ENCODE measurements at places on chromosomes 6 and 20.
A peak's percentile ranks its signal among the peaks of the same experiment; 100 is the strongest.

- peak; percentile 72 for DNase-seq
Observed at GRCh38 chr20:38221119-38221589, 39.4 kb downstream of the KIAA1755 start.

DNA sequence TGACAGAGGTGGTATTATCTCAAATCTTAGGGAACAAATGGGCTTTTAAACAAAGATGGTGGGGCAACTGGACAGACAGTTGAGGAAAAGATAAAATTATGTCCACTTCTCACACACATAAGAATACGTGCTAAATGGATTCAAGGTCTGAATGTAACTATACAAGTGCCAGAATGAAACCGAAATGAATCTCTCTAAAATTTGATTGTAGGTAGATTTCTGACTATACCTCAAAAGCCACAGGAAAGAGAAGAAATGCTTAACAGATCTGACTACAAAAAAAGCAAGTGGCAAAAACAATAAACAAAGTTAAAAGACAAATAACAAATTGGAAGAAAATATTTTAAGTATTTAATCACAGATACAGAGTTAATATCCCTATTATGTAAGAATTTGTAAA lies 182.7 kb upstream of the OLIG3 start:
- no peak for DNase-seq

DNA sequence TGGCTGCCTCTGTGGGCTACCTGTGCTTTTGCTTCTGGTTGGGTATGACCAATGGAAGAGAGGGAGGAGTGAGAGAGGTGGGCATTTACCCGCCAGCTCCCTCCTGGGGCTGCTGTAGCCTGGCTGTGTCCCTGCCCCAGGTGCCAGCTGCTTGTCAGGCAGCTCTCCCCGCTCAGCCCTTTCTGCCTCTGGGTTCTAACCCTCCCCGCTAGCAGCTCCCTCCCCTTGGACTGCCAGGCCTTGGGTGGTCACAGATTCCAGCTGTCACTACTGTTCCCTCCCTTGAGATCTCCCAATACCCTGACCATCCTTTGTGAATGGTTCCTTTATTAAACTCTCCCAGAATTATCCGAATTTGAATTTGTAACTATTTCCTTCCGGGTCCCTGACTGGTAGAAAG lies 95.5 kb upstream of the RNF24 start:
- no peak for DNase-seq

- DNase-seq, result no peak
Observed at GRCh38 chr20:18666803-18667415, 79.1 kb downstream of the DTD1 start.

Measured in T1000 (cell line).